ENCODE measurements at places on chromosomes 13 and 19.

GRCh38 chr13:89784161-89784809 lies 1563.2 kb upstream of the MIR17HG start:
- DNase-seq = no peak

DNA sequence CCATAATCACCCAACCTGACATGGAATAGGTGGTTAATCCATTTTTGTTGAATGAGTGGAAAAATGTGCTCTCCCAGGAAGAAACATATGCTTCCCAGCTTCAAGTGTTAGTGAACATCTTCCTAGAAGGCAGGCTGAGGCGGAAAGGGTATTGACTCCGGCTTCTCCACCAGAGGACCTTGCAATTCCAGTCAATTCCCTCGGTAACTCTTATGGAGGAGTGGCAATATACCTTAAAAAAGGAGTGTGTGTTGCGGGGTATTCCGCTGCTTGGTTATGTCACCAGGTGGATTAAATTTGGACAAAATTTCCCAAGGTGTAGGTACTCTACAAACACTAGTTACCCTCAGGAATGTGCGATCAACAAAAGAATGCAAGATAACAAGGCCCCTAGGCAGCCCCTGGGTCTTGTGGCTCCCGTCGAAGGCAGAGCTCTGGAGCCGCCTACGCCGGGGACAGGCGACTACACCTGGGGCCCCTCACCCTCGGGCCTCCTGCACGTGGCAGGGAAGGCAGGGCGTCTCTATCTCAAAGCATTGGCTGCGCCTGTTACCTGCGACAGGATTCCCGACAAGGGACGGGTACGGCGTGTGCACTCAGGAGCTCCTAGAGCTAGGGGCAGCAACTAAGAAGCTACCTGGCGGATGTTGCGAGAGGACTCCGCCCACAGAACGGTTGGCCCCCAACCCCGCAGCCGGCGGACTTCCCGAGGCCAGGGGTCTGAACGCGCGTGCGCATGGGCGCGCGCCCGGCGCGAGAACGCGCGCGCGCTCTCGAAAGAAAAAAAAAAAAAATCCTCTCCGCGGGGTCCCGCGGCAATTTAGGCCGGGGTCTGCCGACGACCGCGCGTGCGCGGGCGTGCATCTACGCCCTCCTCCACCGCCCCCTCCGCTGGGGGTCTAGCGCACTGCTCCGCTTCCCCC lies at the start of gene WDR87:
TSS of gene WDR87 (minus strand) at position 649 of the 923 bp plus-strand sequence. CDS start 8,355 bp downstream, outside the sequence.
- peak; percentile 79 for DNase-seq

DNA sequence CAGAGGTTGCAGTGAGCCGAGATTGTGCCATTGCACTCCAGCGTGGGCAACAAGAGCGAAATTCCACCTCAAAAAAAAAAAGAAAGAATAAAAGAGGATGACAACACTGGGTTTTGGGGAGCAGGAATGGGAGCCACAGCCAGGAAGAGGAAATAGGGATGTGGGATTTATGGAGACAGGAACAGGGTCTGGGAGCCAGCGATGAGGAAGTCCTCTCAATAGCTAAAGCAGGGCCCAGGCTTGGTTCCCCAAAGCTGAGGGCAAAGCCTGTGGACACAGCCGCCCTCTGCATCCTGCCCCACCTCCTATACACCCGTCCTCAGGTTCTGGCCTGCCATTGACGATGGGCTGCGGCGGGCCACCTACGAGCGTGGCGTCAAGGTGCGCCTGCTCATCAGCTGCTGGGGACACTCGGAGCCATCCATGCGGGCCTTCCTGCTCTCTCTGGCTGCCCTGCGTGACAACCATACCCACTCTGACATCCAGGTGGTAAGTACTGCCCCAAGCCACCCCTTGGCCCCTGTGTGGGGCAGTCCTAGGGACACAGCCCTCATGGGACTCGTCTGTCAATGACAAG lies 13.6 kb downstream of the HIPK4 start:
- no peak for DNase-seq

DNA sequence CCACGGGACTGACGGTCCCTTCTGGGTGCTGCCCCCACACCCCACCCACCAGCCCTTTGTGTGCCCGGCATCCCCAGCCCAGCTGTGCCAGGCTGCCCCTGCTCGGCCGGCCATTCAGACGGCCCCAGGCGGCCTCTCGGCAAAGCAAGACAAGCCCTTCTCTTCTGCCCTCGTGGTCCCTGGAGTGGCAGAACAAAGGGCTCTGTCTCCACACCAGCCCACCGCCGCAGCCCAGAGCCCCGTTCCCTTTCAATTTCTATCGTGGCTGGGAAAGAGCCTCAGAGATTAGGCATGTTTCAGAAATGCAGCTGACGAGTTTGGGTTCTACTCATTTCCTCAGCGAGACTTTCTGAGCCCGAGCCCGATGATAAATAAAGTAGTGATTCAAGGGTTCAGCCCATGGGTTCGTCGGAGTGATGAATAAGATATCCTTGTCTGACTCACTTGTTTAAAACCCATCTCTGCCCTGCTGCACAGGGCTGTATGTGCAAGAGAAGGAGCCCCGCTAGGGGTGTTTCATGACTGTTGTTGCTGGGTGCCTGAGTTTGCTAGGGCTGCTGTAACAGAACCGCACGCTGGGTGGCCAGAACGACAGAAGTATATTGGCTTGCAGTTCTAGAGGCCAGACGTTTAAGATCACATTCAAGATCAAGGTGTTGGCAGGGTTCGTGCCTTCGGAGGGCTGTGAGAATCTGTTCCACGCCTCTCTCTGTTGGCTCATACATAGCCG lies 4.3 kb downstream of the MYO9B start:
- DNase-seq = no peak

DNA sequence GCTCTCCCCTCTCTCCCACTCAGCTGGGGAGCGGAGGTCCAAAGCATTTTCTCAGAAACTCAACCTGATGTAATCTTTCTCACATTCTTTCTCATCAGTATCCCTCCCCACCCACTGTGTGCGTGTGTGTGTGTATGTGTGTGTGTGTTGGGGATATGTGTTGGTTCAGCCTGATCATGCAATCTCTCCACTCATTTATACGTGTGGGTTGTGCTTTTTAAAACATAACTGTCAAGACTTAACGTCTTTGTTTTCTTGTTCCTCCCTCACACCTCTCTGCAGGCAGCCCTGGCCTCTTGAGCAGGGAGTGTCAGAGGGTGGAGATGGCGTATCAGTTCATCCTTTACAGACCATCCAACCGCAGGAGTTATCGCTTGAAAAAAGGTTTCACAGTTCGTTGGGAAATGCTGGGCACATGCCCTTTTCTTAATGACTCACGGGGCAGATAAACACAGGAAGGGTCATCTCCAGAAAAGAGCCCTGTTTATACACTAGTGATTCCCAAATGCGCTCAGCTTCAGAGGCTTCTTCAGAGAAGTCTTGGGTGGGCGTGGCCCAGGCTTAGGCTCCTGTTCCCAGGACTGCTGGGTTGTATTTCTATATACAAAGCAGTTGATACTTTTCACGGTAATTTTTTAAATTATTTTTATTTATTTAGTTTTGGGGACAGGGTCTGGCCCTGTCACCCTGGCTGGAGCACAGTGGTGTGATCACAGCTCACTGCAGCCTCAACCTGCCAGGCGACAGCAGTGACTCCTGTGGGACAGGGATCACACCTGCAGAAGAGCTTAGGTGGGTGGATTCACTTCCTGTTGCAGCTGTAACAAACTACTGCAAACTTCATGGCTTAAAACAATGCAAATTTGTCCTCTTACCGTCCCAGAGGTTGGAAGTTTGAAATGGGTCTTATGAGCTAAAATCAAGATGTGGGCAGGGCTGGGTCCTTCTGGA lies 60.3 kb downstream of the CCDC70 start:
- no peak for DNase-seq

DNA sequence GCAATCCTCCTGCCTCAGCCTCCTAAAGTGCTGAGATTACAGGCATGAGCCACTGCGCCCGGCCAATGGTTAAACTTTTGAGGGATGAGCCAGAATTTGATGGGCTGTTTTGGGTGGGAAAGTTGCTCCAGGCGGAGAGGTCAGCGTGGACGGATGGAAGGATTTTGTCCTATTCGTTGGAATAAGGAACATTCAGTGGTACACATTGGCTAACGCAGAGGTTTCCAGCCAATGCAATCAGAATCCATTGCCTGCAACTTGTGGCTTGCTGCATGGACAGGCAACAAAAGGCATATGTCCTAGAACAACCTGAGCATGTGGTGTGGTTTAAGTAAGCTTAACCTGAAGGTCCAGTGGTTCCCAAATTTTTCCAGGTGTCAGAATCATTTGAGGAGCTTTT lies 35.5 kb upstream of the C1QTNF9 start:
- no peak for DNase-seq

GRCh38 chr13:28467034-28467433 lies 27.9 kb downstream of the FLT1 start:
- no peak for DNase-seq

- no peak for DNase-seq
Observed at GRCh38 chr19:54254195-54254906, 2.7 kb downstream of the LILRB5 start.

- DNase-seq = no peak
Observed at GRCh38 chr13:113393226-113393562, 29.3 kb upstream of the GRTP1 start.

DNA sequence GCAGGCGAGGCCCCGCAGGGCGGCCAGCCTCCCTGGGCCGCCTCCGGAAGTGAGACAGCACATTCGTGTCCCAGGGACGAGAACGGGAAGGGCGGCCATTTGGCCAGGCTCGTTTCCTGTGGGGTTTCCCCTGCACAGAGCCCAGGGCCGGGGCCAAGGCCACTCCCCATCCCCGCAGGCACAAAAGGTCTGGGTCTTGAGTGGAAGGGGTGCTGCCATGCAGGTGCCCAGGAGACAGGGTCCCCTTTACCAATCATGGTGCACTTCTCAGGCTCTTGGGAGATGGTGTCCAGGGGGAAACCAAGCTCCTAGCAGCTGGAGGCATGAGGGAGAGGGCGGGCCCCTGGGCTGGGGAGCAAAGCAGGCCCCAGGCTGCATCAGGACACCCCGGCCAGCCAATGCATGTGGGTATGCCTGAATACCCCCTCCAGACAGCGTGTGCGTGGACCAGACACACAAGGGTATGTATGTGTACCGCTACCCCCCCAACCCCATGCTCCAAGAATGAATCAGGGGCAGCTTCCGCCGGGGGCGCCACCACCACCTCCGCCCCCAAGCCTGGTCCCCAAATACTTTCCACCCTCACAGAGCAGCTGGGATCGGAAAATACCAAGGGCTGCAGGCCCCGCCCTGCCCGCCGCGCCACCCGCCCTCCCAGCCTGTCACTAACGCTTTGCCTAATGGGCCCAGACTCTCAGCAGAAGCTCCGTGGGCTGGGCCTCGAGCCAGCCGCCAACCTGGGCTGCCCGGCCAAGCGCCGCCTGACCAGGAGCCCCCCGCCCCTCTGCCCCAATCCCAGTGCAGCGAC lies 37.6 kb upstream of the NANOS3 start:
- no peak for DNase-seq

DNA sequence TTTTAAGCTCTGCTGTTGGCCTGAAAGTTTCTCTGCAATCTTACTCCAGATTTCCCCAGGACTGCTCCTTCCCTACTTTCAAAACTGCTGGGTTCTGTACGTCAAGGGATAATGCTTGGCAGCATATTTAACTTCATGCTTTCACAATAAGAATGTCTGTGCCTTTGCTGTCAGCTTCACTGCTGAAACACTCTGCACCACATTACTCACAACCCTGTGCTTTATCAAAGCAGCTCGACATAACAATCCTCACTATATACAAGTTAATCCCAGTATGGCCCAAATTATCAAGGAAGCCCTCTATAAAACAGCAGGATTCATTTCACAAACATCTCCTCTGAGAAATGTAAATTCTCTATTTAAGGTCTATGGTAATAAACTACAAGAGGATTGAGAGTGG lies 17.5 kb downstream of the LATS2 start:
- DNase-seq = no peak

DNA sequence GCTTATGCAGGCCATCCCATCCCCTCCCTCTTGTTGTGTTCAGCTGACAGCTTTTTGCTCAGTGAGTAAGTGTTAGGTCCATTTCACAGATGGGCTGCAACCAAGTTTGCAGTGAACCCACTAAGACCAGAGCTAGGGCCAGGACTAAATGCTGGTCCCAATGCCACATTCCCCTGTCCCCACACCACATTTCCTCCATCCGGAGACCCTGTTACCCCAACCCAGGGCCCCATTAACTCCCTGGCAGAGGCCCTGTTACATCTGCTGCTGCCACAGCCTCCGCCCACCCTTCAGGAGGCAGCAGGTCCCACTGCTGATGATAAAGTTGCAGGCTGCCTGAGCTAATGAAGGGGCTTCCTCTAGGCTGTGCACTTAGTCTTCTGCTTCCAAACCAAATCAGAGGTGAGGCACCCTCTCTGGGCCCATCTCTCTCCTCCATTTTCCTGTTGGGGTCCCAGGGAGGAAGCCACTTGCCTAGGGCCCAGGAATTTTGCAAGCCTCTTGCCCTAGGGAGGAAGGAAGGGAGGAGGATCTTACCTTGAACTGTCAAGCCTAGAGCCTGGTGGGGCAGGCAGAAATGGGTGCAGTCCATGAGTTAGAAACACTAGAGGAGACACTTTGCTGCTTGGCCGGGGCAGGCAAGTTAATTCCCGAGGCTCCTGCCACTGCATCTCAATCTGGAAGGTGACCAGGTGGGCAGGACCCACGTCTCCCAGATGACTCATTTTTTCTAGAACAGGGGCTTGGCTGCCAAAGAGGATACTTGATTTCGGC lies 3.4 kb upstream of the USF2 start:
- DNase-seq = no peak

GRCh38 chr19:28292822-28293500 lies 920.0 kb downstream of the UQCRFS1 start:
- DNase-seq = no peak

DNA sequence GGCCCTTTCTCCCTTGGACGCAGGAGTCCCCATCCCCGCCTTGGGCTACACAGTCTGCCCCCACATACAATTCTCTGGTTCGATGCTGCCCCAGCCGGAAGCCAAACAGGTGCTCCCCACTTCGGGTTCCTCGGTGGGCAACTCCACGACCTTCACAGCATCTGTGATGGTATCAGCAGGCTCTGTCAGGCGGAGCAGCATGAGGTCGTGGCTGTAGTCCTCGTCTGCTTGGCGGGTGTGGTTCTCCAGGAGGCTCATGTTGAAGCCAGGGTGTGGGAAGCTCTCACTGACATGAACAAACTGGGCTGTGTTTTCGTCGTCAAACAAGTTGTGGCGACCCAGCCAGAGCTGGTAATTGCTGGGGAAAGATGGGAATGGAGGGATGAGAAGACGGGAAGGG lies 3.5 kb downstream of the KLK1 start:
- peak; percentile 46 for DNase-seq

GRCh38 chr13:25882466-25883357 lies 169.1 kb downstream of the SHISA2 start:
- DNase-seq = no peak

GRCh38 chr19:19202707-19203011 lies 555 bp downstream of the NR2C2AP start:
- DNase-seq = no peak

DNA sequence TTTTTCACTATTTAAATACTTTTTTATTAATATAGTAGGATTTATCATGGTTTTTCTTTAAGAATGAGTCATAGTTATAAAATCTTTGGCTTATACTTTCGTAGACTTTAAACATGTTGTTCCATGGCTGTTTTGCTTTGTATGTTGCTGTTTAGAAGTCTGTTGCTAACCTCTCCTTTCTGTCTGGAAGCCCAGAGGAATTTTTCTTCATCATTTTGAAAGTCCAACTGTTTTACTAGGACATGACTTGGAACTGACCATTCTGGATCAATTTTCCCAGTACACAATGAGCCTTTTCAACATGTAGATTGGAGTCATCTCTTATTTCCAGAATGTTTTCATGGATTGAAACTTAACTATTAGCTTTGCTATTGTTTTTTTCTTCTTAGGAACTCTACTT lies 7.9 kb downstream of the CAB39L start:
- no peak for DNase-seq

Measured in SW480 (cell line).